ENCODE measurements at places on chromosomes 11 and 22. TPM values are rescaled to one million over a fixed set of nuclear protein-coding genes. Genes with fewer than 3 reads are reported as not detected.

EXPH5 gene
- total RNA-seq = under 0.01 TPM

CNIH2 gene
- not detected for total RNA-seq

CWF19L2 gene
- 14.4 TPM for total RNA-seq

FAM181B gene
- not detected for total RNA-seq

DEUP1 gene
- total RNA-seq = not detected

EFCAB6 gene
- total RNA-seq = 0.22 TPM

MFNG gene
- total RNA-seq = 105 TPM

APOA4 gene
- not detected for total RNA-seq

MALAT1 gene
- total RNA-seq = 2,968 TPM

DDI1 gene
- not detected for total RNA-seq

GGT5 gene
- 8.9 TPM for total RNA-seq
